Mesothelial cell of epicardium (in vitro differentiated cells): ENCODE measurements at places on chromosomes 1 and 21. TPM values are rescaled to one million over a fixed set of nuclear protein-coding genes. Genes with fewer than 3 reads are reported as not detected.

Gene HTR6
- total RNA-seq: 0.11 to 0.24 TPM (median 0.11 TPM) in 3 replicates

Gene ERRFI1
- 124 to 134 TPM (median 130 TPM) in 3 replicates for total RNA-seq

Gene PIGR
- total RNA-seq: not detected in 3 replicates

Gene CFHR1
- total RNA-seq: 0.45 TPM in 1 of 3 replicates, not detected in the others

DNA sequence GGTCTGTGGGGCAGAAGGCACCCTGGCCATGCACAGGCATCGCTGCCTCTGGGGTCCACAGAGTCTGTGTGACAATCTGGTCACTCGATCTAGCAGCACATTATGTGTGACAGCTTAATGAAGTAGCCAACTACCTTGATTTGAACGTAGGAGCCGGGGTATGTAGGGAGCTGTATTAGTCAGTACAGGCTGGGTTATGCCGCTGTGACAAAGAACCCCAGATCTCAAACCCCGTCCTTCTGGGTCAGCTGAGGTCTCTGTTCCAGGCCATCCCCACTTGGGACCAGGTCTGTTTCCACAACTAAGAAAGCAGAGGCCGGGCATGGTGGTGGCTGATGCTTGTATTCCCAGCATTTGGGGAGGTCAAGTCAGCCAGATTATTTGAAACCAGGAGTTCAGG is 8.3 kb upstream of the ATAD3B start:
- no peak overlapping the region for H3K27ac ChIP-seq
- H3K4me3 ChIP-seq: no peak overlapping the region
- H3K27me3 ChIP-seq: no peaks in the 10 kb centered on the region
- no peak for DNase-seq

- no peak for DNase-seq
- peaks cover 14% of the 10 kb centered on the region for H3K4me1 ChIP-seq
- no peak overlapping the region for H3K4me3 ChIP-seq
- no peaks in the 10 kb centered on the region for H3K27me3 ChIP-seq
- peaks cover 31% of the 10 kb centered on the region for H3K36me3 ChIP-seq
- no peak overlapping the region for H3K27ac ChIP-seq
Observed at GRCh38 chr1:225847610-225848009, 34.6 kb downstream of the TMEM63A start.

GRCh38 chr1:37734629-37735591 is 30.0 kb downstream of the EPHA10 start:
- H3K4me1 ChIP-seq: no peaks in the 10 kb centered on the region
- no peak for DNase-seq
- no peak overlapping the region for H3K27ac ChIP-seq
- no peaks in the 10 kb centered on the region for H3K36me3 ChIP-seq
- no peak overlapping the region for H3K4me3 ChIP-seq

DNA sequence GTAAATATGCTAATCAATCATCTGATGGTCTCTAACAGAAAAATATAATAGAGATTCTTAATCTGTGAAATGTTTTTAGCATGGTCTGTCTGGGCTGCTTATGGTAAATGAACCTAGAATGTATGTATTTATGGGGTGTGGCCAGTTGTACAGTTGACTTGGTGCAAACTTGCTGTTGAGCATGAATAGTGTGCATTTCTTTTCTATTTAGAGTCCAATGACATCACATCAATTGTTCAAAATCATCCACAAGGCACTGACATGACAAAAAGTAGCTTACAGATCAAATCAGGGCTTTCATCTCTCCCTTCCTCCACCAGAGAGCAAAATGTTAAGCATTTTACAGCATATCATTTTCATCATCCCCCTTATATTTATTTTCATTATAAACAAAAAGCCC is 1010.3 kb downstream of the KCNT2 start:
- H3K27me3 ChIP-seq: no peaks in the 10 kb centered on the region
- H3K27ac ChIP-seq: no peak overlapping the region
- no peak for DNase-seq
- no peak overlapping the region for H3K4me3 ChIP-seq

DNA sequence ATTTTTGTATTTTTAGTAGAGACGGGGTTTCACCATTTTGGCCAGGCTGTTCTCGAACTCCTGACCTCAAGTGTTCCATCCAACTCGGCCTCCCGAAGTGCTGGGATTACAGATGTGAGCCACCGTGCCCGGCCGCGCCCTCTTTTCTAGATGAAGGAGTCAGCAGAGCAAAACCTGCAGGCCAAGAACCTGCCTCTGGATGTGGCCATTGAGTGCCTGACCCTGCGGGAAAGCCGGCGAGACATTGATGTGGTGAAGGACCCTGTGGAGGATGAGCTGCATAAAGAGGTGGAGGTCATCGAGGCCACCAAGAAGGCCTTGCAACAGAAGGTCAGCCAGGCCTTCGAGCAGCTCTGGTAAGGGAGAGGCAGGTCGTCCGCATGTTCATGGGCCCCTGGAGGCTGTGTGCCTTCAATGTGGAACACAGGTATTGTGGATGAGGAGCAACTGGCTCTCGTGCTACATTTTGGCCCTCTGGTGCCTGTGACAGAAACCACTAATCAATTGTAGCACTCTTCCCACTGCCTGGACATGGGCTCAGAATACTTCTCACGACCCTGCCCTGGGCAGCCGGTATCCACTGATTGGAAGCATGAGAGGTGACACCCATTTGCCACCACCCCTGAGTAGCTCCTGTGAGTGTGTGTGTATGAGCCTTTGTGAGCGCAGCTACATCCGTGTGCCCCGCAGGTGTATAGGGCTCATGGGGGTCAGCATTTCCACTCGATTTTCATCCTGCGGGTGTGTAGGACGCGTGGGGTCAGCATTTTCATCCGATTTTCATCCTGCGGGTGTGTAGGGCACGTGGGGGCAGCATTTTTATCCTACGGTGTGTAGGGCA is 2.0 kb downstream of the TEKT2 start:
- peak overlapping the region; percentile 20 for H3K4me3 ChIP-seq
- DNase-seq: no peak
- H3K27me3 ChIP-seq: peaks cover 4% of the 10 kb centered on the region
- H3K36me3 ChIP-seq: no peaks in the 10 kb centered on the region
- peaks cover 18% of the 10 kb centered on the region for H3K4me1 ChIP-seq

DNA sequence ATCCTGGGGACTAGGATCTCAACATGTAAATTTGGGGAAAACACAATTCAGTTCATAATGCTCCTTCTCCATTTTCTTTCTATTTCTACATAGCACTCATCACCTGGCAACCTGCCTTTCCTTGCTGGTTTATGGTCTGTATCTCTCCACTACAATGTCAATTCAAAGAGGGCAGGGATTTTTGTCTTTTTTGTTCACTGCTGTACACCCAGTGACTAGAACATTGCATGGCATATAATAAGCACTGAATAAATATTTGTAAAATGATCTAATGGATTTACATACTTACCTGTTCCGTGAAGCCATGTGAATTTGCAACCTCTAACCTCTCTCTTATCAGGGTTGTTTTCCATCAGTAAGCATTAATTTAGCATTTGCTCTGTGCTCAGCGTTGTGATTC is 27.4 kb upstream of the TBX15 start:
- no peaks in the 10 kb centered on the region for H3K4me1 ChIP-seq
- no peak overlapping the region for H3K4me3 ChIP-seq
- no peak for DNase-seq
- no peak overlapping the region for H3K27ac ChIP-seq
- peaks cover 37% of the 10 kb centered on the region for H3K27me3 ChIP-seq
- peaks cover 12% of the 10 kb centered on the region for H3K36me3 ChIP-seq

- H3K36me3 ChIP-seq: no peaks in the 10 kb centered on the region
- peaks cover 14% of the 10 kb centered on the region for H3K4me1 ChIP-seq
- H3K27ac ChIP-seq: no peak overlapping the region
Observed at GRCh38 chr1:98035602-98036002, 114.8 kb upstream of the DPYD start.

DNA sequence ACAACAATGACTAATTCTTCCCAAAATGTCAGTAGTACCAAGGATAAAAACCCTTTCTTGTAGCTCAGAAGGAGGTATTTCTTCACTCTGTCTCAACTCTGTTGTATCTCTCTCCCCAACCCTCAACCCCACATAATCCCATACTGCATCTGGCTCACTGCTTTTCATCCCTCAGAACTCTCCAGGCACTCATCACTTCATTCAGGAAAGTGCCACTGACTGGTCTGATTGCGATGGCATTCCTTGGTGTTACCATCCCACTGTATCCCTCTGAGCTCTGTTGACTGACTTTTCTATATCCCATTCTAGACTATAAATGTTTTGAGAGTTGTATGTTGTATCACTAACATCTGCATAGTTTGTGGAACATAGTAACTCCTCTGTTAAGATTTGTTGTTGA is 483.5 kb upstream of the ADGRL2 start:
- DNase-seq: no peak
- peaks cover 3% of the 10 kb centered on the region for H3K4me1 ChIP-seq
- H3K27ac ChIP-seq: no peak overlapping the region
- H3K36me3 ChIP-seq: no peaks in the 10 kb centered on the region
- H3K27me3 ChIP-seq: no peaks in the 10 kb centered on the region
- H3K4me3 ChIP-seq: no peak overlapping the region

DNA sequence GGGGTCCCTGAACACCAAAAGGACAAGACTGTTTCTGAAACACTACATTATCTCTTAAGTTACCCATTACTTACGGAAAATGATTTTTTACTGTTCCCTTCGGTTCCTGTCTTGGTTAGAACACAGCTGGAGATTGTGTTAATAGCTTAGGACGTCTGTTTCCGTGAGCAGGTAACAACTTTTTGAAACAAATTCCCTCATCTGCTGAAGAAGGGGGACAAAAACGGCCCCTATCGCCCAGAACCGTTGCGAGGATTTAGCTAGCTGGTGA is 67.8 kb downstream of the SLC35A3 start:
- H3K4me3 ChIP-seq: peak overlapping the region; percentile 89
- peaks cover 52% of the 10 kb centered on the region for H3K4me1 ChIP-seq
- H3K36me3 ChIP-seq: no peaks in the 10 kb centered on the region
- no peak for DNase-seq
- H3K27me3 ChIP-seq: no peaks in the 10 kb centered on the region
- H3K27ac ChIP-seq: peak overlapping the region; percentile 100

- no peak for DNase-seq
- H3K27me3 ChIP-seq: no peaks in the 10 kb centered on the region
- no peak overlapping the region for H3K4me3 ChIP-seq
- peaks cover 6% of the 10 kb centered on the region for H3K4me1 ChIP-seq
- H3K27ac ChIP-seq: no peak overlapping the region
- H3K36me3 ChIP-seq: no peaks in the 10 kb centered on the region
Observed at GRCh38 chr1:187226396-187226795, 397.6 kb downstream of the PLA2G4A start.

GRCh38 chr21:36959020-36959835 is 7.2 kb downstream of the HLCS start:
- no peak for DNase-seq
- no peak overlapping the region for H3K4me3 ChIP-seq
- H3K27ac ChIP-seq: no peak overlapping the region
- H3K27me3 ChIP-seq: no peaks in the 10 kb centered on the region
